ENCODE measurements at places on chromosomes 12 and 14. TPM values are rescaled to one million over a fixed set of nuclear protein-coding genes. Genes with fewer than 3 reads are reported as not detected.

Gene TUNAR
- total RNA-seq = 0.10 TPM

DNA sequence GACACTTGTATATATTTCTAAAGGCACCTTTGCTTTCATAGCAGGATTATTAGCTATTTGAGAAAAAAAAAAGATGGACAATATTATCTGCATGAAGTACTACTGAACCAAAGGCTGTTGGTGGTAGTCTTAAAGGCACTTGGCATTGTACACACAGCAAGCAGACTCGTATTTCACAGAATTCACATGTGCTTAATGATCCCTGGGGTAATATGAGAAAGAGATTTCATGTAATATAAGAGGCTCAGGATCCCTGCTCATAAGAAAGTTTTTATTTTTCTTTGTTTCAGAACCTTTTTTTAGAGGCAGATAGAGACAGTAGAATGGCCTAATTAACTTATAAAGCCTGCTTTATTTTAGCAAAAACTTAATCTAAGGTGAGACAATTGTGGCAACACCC is 59.5 kb downstream of the SYNE2 start:
- H3K27me3 ChIP-seq = no peaks in the 10 kb centered on the region
- H3K27ac ChIP-seq = no peak overlapping the region
- H3K4me1 ChIP-seq = no peaks in the 10 kb centered on the region

- no peaks in the 10 kb centered on the region for H3K27me3 ChIP-seq
- H3K4me1 ChIP-seq = peaks cover 14% of the 10 kb centered on the region
- H3K36me3 ChIP-seq = no peaks in the 10 kb centered on the region
- peak overlapping the region; percentile 90 for H3K27ac ChIP-seq
- DNase-seq = no peak
- H3K4me3 ChIP-seq = no peak overlapping the region
These were observed 33.1 kb downstream of the PHLDA1 start for GRCh38 chr12:75998292-75999063.

Gene KRT1
- not detected for total RNA-seq

Gene RGS6
- total RNA-seq = not detected

- H3K36me3 ChIP-seq = peaks cover 15% of the 10 kb centered on the region
- no peak overlapping the region for H3K4me3 ChIP-seq
- H3K27me3 ChIP-seq = no peaks in the 10 kb centered on the region
- no peak for DNase-seq
- H3K27ac ChIP-seq = no peak overlapping the region
- no peaks in the 10 kb centered on the region for H3K4me1 ChIP-seq
These were observed 7.9 kb upstream of the MAPK1IP1L start for GRCh38 chr14:55043528-55043927.

DNA sequence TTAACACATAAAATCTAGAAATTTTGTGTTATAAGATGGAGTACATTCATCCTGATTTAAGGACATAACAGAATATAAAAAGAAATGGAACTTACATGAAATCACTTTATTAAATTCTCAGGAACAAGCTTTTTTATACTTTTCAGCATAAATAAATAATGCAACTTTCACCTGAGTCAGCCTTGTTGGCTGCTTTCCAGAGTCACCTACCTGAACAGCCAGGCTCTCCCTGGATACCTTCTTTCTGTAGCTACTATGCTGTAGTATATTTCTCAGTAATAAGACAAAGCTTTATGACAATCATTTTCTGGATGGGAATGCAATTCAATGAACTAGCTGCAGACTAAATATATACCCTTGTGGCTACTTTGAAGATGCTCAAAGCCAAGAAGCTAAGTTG is 111.9 kb downstream of the NTS start:
- no peak for DNase-seq
- no peaks in the 10 kb centered on the region for H3K4me1 ChIP-seq
- H3K4me3 ChIP-seq = no peak overlapping the region
- H3K27me3 ChIP-seq = no peaks in the 10 kb centered on the region
- no peaks in the 10 kb centered on the region for H3K36me3 ChIP-seq

Gene TAS2R13
- total RNA-seq = 0.39 TPM

Gene RASSF8
- 103 TPM for total RNA-seq

DNA sequence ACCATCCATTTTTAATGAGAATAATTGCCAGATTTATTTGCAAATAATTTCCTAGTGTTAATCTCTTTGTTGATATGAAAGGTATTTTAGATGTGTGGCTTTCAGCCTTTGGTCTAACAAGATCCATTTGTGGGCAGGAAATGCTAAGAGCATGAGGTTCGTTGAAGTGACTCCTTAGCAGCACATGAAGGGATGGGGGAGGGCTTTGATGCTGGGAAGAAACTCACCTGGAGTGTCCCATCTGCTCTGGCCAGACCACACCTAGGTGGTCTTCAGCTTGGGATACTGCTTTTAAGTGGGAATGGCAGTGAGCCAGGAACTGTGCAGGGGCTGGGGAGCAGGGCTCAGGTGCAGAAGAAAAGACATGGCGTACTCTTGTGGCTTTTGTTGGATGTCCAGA is 13.6 kb downstream of the SFSWAP start:
- no peaks in the 10 kb centered on the region for H3K27me3 ChIP-seq
- no peaks in the 10 kb centered on the region for H3K4me1 ChIP-seq
- peaks cover 40% of the 10 kb centered on the region for H3K36me3 ChIP-seq
- no peak overlapping the region for H3K4me3 ChIP-seq
- no peak overlapping the region for H3K27ac ChIP-seq

DNA sequence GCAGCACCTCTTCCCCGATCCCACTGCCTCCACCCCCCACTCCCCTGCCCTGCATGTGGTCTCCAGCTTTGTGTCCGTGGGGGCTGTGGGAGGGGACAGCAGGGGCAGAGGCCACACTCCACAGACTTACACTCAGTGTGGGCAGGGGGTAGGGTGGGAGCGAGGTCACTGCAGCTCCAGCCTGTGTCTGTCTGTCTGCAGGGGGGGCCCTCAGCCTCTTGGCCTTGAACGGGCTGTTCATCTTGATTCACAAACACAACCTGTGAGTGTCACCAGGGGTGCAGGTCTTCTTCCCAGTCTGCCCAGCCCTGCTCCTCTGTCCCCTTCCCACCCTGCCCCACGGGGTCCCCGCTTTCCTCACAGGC is 6.5 kb downstream of the NOC4L start:
- no peaks in the 10 kb centered on the region for H3K36me3 ChIP-seq
- no peak overlapping the region for H3K4me3 ChIP-seq
- no peaks in the 10 kb centered on the region for H3K4me1 ChIP-seq
- H3K27ac ChIP-seq = no peak overlapping the region
- no peaks in the 10 kb centered on the region for H3K27me3 ChIP-seq

- no peaks in the 10 kb centered on the region for H3K36me3 ChIP-seq
- H3K27ac ChIP-seq = no peak overlapping the region
- no peaks in the 10 kb centered on the region for H3K27me3 ChIP-seq
- H3K4me1 ChIP-seq = no peaks in the 10 kb centered on the region
- no peak for DNase-seq
These were observed 59.7 kb downstream of the DAO start for GRCh38 chr12:108939594-108939993.

- H3K4me1 ChIP-seq = peaks cover 10% of the 10 kb centered on the region
- peak overlapping the region; percentile 37 for H3K4me3 ChIP-seq
- H3K27ac ChIP-seq = peak overlapping the region; percentile 68
- no peak for DNase-seq
- no peaks in the 10 kb centered on the region for H3K27me3 ChIP-seq
These were observed 91.2 kb downstream of the RCOR1 start for GRCh38 chr14:102683399-102684297.

DNA sequence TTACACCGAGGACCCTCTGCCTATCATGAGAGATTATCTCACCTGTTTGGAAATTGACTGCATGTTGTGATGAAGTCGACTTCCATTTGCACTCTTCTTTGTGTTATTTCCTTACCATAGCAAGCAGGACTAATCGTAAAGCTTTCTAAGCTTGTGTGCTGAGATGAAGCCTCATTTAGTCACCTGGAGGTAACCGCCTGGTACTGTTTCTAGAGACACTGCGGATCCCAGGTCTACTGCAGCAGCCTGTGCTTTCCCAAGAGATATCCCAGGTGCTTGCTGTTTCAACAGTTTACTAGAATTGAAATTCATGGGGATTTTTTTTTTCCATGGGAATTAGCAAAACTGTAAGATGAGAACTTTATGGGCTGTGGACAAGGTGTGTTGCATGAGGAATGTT is 131.8 kb downstream of the PTPRR start:
- no peaks in the 10 kb centered on the region for H3K4me1 ChIP-seq
- DNase-seq = no peak
- no peaks in the 10 kb centered on the region for H3K36me3 ChIP-seq
- no peak overlapping the region for H3K27ac ChIP-seq

DNA sequence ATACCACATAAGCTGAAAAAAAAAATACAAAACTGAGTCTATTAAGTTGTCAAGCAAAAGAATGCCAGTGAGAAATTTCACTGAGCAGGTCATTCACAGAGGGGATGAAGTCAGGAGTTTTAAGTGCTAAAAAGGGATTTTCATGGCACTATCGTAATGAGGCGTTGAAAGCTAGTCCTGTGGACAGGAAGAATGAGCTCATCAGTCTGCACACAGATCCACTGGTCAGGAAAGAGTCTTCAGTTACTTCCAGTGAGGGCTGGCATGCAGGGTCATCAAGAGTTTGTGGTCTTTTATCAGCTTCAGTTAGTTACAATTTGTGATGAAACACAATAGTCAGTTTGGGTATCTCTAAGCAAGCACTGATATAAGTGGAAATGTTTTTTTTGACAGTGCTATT is 88.1 kb upstream of the WSCD2 start:
- H3K4me1 ChIP-seq = no peaks in the 10 kb centered on the region
- H3K36me3 ChIP-seq = no peaks in the 10 kb centered on the region
- DNase-seq = no peak
- no peaks in the 10 kb centered on the region for H3K27me3 ChIP-seq
- H3K27ac ChIP-seq = no peak overlapping the region

- no peaks in the 10 kb centered on the region for H3K27me3 ChIP-seq
- no peak overlapping the region for H3K27ac ChIP-seq
- no peaks in the 10 kb centered on the region for H3K36me3 ChIP-seq
- no peak overlapping the region for H3K4me3 ChIP-seq
- no peak for DNase-seq
These were observed 82.2 kb downstream of the PTPRO start for GRCh38 chr12:15404485-15404884.

Gene WIF1
- total RNA-seq = not detected

Gene GARIN6
- total RNA-seq = not detected

DNA sequence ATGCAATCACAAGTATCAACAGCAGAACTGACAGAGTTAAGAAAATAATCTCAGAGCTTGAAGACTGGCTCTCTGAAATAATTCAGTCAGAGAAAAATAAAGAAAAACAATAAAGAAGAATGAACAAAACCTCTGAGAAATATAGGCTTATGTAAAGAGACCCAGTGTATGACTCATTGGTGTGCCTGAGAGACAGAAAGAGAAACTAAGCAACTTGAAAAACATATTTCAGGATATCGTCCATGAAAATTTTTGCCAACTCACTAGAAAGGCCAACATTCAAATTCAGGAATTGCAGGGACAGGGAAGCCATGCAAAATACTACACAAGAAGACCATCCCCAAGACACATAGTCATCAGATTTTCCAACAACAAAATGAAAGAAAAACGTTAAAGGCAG is 56.2 kb downstream of the APOBEC1 start:
- DNase-seq = no peak
- H3K4me3 ChIP-seq = no peak overlapping the region
- H3K27me3 ChIP-seq = no peaks in the 10 kb centered on the region
- no peaks in the 10 kb centered on the region for H3K4me1 ChIP-seq

DNA sequence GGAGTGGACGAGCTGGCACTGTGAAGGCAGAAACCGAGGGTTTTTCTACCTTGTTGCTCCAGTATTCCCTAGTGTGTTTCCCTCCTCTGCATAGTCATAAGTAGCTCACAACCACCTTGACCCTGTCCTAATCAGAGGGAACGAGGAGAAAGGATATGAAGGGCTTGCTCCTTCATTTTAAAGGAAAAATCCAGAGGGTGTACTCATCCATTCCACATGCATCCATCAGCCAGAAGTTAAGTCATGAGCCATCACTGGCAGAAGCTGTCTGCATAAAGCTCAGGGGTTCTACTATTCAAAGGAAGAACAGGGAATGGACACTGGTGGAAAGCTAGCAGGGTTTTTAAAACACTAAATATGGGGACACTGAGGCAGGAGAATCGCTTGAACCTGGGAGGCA is 84.3 kb upstream of the FOXN3 start:
- H3K4me1 ChIP-seq = no peaks in the 10 kb centered on the region
- H3K27ac ChIP-seq = no peak overlapping the region
- no peaks in the 10 kb centered on the region for H3K36me3 ChIP-seq
- DNase-seq = no peak
- no peak overlapping the region for H3K4me3 ChIP-seq
- H3K27me3 ChIP-seq = no peaks in the 10 kb centered on the region

GRCh38 chr14:61889914-61890351 is 127.7 kb downstream of the SNAPC1 start:
- no peak overlapping the region for H3K4me3 ChIP-seq
- no peaks in the 10 kb centered on the region for H3K4me1 ChIP-seq
- no peak overlapping the region for H3K27ac ChIP-seq
- no peak for DNase-seq
- H3K36me3 ChIP-seq = no peaks in the 10 kb centered on the region

GRCh38 chr12:117890137-117890536 is 78.7 kb downstream of the KSR2 start:
- H3K4me1 ChIP-seq = no peaks in the 10 kb centered on the region
- DNase-seq = no peak
- H3K27ac ChIP-seq = no peak overlapping the region
- H3K36me3 ChIP-seq = no peaks in the 10 kb centered on the region
- no peak overlapping the region for H3K4me3 ChIP-seq
- H3K27me3 ChIP-seq = no peaks in the 10 kb centered on the region

Gene DIABLO
- 71.5 TPM for total RNA-seq

- no peak overlapping the region for H3K4me3 ChIP-seq
- no peaks in the 10 kb centered on the region for H3K4me1 ChIP-seq
- no peak overlapping the region for H3K27ac ChIP-seq
- no peak for DNase-seq
- H3K36me3 ChIP-seq = no peaks in the 10 kb centered on the region
These were observed 1590.5 kb upstream of the TMEM132C start for GRCh38 chr12:126676434-126676833.

Gene CELA1
- not detected for total RNA-seq

DNA sequence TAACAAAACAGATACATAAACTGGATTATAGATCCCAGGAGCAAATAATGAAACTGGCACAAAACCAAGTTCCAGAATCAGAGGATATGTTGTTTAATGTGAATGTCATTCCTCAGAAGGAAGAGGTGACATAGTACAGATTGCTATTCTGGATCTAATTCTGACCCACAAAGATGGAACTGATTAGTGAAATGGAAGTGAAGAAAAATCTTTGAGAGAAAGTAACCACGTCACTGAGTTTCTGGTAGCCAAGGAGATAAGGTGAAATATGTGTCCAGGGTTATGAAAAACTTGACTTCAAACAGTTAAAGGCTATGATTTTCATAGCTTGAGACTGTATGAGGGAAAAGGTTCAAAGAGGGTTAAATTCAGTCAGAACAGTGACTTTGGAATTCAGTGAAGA is 8.3 kb downstream of the OR10AD1 start:
- H3K36me3 ChIP-seq = no peaks in the 10 kb centered on the region
- DNase-seq = no peak
- peaks cover 3% of the 10 kb centered on the region for H3K27me3 ChIP-seq
- no peak overlapping the region for H3K27ac ChIP-seq
- H3K4me3 ChIP-seq = no peak overlapping the region

Gene TPPP2
- total RNA-seq = not detected

- H3K4me1 ChIP-seq = no peaks in the 10 kb centered on the region
- H3K27me3 ChIP-seq = no peaks in the 10 kb centered on the region
- no peak for DNase-seq
- H3K4me3 ChIP-seq = no peak overlapping the region
These were observed 28.5 kb upstream of the C14orf180 start for GRCh38 chr14:104550861-104551728.

- no peak overlapping the region for H3K27ac ChIP-seq
- peaks cover 8% of the 10 kb centered on the region for H3K27me3 ChIP-seq
- no peaks in the 10 kb centered on the region for H3K36me3 ChIP-seq
- no peaks in the 10 kb centered on the region for H3K4me1 ChIP-seq
- H3K4me3 ChIP-seq = no peak overlapping the region
- no peak for DNase-seq
These were observed 7.8 kb upstream of the KRT72 start for GRCh38 chr12:52608826-52609630.
